Uterus (tissue), 4 donors: ENCODE measurements at places on chromosomes 16 and 17. TPM values are rescaled to one million over a fixed set of nuclear protein-coding genes. Genes with fewer than 3 reads are reported as not detected.

- no peak for DNase-seq
Measured at GRCh38 chr16:12313902-12314621, 337.5 kb downstream of the SNX29 start.

DNA sequence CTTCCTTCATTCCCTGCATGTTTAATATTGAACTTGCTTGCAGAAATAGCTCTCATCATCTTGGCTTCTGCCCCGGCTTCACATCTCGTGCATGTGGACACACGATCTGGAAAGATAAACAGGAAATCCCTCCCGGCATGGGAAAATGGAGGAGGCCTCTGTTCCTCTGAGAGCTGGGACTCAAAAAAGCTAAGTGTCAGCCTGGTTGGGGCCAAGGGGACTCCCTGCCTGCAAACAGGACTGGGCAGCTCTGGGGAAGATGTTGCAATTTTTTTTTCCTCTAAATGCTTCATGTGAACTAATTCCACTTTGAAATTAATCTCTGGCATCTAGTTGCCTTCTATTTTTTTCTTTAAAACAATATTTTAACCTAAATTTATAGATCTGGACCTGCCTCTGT lies 24.8 kb downstream of the ITPRIPL2 start:
- peak; percentile 79 for DNase-seq

GRCh38 chr17:63695889-63696288 lies 4.0 kb downstream of the LIMD2 start:
- DNase-seq: no peak

GRCh38 chr16:57474671-57475661 lies 11.3 kb downstream of the DOK4 start:
- DNase-seq: no peak

DNA sequence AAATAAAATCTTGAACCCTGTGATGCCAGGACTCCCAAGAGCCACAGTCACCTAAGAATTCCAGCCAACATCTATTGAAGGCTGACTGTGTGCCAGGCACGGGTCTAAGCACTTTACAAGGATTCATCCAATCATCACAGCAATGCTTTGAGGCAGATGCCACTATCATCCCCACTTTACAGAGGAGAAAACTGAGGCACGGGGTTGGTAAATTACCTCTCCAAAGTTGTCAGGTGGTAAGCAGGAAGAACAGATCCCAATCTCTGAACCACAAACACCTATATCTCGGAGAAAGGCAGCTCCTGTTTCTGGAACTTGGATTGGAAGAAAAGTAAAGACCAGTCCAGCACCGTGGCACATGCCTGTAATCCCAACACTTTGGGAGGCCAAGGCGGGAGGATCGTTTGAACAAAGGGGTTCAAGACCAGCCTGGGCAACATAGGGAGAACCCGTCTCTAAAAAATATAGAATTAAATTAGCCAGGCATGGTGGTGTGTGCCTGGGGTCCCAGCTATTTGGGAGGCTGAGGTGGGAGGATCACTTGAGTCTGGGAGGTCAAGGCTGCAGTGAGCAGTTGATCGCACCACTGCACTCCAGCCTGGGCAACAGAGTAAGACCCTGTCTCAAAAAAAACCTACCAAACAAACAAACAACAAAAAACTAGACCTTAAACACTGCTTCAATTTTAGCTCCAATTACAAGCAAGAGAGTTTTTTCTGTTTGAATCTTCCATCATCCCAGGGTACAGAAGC lies 60.7 kb upstream of the SIAH1 start:
- DNase-seq: no peak

DNA sequence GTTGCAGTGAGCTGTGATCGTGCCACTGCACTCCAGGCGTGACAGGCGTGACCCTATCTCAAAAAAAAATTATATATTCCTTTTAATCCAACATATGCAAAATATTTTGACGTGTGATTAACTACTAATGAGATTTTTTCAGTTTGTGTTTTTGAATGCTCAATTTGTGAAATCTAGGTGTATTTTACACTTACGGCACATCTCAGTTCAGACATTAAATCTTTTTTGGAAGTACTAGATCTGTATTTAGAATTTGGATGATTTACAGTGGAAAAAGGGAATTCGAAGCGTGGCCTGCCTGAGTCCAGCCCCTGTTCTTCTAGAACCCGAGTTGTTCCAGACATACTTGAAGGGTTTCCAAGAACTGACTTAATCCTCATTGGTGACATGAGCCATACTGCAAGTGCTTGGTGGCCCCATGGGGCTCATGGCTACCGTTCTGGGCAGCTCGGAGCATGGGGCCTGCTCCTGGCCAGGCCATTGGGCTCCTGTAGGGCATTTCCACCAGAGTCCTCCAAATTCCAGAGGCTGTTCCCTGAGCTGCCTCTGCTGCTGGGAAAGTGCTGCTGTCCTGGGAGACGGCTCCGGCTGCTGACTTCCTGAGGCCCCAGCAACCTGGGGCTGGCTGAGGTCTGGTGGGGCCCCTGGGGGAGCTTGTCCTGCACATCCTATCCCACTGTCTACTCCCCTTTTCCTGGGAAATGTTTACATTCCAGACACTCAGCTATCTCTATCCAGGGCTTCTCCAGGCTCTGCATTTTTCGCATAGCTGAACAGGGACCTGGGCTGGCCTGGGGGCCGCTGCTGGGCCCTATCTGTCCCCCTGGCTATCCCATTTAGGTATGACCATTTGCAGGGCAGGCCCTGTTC lies 27.2 kb downstream of the LLGL2 start:
- DNase-seq: no peak

The ZG16 gene
- not detected for total RNA-seq

- peak; percentile 80 for DNase-seq
Measured at GRCh38 chr17:79840269-79840988, 1.2 kb upstream of the CBX4 start.

DNA sequence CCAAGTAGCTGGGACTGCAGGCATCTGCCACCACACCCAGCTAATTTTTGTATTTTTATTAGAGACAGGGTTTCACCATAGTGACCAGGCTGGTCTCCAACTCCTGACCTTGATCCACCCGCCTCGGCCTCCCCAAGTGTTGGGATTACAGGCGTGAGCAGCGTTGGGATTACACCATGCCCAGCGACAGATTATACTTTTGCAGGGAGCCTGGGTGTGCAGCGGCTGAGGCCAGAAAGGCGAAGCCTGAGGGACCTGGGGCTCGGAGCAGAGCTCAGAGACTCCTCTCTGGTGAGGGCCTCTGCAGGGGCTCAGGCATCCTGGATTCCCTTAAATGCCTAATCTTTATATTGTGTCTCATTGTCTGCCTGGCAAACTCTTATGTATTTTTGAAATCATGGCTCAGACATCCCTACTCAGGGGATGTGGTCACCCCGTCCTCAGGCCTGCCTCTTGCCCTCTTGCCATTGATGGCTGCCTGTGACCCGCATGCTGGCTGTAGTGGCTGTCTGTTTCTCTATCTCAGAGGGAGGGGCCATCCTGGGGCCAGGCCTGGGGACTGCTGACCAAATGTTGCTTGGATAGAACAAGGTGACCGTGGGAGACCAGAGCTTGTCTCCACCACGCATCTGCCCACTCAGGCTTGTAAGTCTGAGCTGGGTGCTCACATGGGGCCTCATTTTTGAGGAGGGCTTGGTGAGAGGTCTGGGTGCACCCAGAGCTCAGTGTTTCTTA lies 42.6 kb downstream of the B9D1 start:
- no peak for DNase-seq

DNA sequence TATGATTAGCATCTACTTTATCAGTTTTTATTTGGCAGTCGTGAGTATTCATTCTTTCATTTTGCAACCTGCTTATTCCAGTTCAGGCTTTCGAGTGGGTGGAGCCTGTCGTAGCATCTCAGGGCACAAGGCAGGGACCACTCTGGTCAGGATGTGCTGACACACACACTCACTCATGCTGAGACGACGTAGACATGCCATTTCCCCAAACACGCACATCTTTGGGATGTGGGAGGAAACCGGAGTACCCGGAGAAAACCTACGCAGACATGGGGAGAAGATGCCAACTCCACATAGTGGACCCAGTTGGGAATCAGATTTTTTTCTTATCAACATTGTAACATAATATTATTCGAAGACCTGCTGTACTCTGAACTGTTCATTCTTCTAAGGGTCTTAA lies 756.5 kb upstream of the RBFOX1 start:
- DNase-seq: no peak

The RPL23 gene
- total RNA-seq: 5,044 TPM

DNA sequence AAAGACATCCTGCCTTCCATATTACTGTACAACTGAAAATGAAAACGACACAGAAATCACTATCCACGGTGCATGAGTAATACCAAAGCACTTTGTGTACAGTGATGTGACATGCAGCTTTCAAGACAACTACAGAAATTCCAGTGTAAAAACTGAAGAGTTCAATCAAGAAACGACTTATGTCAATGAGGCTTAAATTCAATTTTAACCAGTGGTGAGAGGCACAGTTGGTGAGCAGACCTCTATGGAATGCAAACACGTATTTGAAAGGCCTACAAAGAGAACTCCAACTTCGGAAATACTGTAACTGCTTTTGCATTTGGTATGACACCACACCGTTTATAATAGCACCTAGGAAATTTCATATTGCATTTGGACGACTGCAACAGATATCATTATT lies 87.6 kb downstream of the USP31 start:
- no peak for DNase-seq

DNA sequence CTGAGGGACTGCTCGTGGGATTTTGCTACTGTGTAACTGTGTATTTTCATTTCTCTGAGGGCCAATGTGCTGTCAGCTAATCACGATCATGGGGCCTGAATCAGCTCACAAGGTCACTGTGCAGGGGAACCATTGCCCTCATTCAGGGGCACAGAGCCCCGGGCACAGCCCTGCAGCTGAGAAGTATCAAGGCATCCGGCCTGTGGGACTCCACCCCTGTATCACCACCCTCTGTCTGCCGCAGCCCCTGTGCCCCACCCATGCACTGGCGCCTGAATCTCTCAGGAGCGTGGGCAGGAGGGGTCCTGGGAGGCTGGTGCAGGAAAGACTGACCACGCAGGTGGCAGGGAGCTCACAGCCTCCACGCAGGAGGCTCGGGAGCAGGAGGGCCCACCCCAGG lies 43.4 kb upstream of the RASD1 start:
- no peak for DNase-seq

The CAVIN1 gene
- total RNA-seq: 361 TPM

The HBZ gene
- not detected for total RNA-seq

DNA sequence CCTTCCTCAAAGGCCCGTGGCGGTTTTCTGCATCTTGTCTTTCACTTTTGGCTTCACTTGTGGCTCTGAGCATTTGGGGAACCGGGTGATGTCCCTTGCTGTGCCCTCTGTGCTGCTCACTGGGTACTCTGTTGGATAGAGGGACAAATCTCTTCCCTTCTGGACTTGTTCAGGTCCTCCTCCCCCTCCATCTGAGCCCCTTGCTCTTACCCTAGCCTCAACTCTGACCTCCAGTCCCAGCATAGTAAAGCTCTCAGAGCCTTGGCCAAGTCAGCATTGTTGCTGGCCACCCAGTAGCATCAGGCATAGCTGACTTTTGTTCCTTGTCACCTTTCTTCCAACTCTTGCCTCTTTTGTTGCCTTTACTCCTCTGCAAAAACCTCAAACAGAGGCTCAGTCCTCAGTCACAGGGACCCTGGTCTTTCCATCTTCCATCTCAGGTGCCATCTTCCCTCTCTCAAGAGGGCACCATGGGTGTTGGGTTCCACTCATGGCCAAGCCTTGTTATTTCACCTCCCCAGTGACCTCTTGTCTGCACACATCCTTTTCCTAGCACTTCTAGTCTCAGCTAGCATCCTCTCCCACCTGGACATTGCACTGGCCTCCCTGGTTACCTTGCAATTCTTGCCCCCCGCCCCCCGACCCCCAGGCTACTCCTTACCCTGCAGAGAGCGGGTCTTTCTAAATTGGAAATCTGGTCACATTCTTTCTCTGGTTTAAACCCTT lies 393 bp upstream of the PSMB10 start:
- no peak for DNase-seq

DNA sequence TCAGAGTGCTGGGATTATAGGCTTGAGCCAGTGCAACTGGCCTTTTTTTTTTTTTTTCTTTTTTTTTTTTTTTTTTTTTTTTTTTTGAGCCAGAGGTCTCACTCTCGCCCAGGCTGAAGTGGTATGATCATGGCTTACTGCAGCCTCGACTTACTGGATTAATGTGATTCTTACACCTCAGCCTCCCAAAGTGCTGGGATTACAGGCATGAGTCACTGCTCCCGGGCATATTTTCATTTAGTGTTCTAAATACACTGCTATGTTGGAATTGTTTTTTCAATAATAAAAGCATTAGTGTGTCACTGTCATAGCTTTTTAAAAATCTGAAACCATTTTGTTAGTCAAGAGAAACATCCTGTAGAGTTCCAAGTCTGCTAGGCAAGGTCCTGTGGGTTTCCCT lies 40.3 kb downstream of the NDE1 start:
- DNase-seq: no peak

DNA sequence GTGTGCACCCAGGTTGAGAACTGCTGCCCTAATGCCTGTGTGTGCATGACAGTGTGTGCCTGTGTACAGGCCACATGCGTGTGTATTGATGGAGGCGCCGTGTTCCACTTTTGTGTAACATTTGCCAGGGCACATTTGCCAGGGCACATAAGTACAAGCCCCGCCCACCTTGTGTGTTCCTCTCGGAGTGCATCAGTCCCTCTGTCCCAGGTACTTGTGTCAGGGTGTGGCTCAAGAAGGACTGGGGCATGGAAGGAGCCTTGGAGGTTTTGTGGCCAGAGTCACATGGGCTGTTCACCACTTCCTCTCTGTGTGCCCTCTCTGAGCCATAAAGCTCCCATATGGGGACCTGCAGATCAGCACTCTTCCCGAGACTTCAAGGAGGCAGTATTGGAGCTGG lies 73.9 kb downstream of the MRM1 start:
- no peak for DNase-seq

GRCh38 chr17:8062435-8062806 lies 23.6 kb downstream of the ALOX15B start:
- DNase-seq: no peak

The ZFPM1 gene
- total RNA-seq: 0.29 TPM

The IGSF6 gene
- total RNA-seq: 4.1 TPM

- no peak for DNase-seq
Measured at GRCh38 chr17:66296289-66296725, 6.1 kb upstream of the PRKCA start.

The KRTAP3-1 gene
- not detected for total RNA-seq

- DNase-seq: no peak
Measured at GRCh38 chr17:65674246-65675045, 113.0 kb upstream of the AXIN2 start.

The FGF11 gene
- total RNA-seq: 2.8 TPM

DNA sequence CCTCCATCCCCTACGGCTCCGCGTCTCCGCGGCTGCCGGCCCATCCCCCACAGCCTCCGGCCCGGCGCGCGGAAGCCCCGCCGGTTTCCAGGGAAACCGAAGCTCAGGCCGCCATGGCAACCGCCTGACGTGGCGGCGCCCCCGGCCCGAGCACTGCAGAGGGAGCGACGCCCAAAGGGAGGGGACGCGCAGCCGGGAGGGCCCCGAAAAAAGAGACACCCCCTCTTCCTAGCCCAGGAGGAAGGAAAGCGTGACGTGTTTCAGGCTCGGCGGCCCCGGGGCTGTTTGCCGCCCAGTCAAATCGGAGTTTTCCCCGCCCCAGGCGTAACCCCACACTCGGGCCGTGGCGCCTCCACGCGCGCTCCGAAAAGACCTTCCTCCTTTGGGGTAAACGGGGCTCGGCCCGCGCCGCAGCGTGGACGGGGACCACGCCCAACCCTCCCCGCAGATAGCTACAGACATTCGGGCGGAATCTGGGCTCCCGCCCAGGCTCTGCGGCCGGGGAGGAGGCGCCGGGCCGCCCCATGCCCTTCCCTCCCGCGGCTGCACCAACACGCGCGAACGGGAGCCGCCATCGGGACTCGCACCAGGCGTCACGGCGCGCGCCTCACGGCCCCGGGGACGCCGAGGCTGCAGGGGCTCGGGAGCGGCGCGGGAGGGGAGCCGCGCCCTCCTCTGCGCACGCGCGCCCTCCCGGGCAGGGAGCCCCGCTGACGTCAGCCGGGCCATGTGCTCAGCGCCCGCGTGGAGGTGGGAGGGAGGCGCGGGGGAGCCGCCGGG lies 7.5 kb downstream of the MNT start:
- DNase-seq: peak; percentile 92
